Ovary (tissue), 10 donors: ENCODE measurements at places on chromosomes 16 and 17. TPM values are rescaled to one million over a fixed set of nuclear protein-coding genes. Genes with fewer than 3 reads are reported as not detected.

Gene PSME3IP1
- 79.1 TPM for total RNA-seq

- H3K4me3 ChIP-seq = no peak overlapping the region
- no peak for DNase-seq
- no peak overlapping the region for H3K27ac ChIP-seq
- no peaks in the 10 kb centered on the region for H3K36me3 ChIP-seq
Measured at GRCh38 chr17:39555368-39555767, 52.4 kb downstream of the NEUROD2 start.

GRCh38 chr17:21201298-21201595, 12.7 kb downstream of the TMEM11 start:
- H3K27ac ChIP-seq = no peak overlapping the region
- H3K27me3 ChIP-seq = no peaks in the 10 kb centered on the region
- H3K4me3 ChIP-seq = no peak overlapping the region
- H3K36me3 ChIP-seq = no peaks in the 10 kb centered on the region

DNA sequence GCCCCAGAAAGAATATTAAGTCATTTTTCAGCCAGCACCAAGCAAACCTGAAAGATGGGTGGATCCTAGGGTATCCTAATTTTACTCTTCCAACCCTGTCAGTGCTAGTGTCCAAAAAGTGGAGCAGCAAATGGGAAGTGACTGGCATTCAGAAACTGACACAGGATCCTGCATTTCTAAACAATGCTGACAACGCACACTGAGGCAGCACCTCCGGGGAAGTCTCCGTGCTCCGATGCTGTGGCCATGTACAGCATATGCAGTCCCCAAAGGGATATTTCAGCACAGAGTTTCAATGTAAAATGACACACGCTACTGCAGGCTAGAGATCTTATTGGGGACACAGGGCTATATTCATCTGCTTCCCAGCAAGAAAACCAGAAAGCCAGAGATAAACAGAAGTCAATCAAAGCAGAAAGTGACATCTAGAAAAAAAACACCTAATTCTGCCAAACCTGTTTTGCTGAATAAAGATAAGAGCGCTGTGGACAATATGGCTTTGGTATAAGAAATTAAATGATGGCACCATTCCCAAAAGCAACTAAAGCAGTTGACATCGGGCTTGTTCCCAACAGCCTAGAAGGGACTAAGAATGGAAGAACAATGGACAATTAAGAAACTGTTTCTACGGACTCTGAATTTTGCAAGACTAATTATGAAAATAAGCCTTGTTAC, 17.3 kb downstream of the XYLT1 start:
- H3K4me1 ChIP-seq = peaks cover 7% of the 10 kb centered on the region
- no peak overlapping the region for H3K27ac ChIP-seq
- no peak overlapping the region for H3K4me3 ChIP-seq
- DNase-seq = no peak

Gene UBFD1
- 53.5 TPM for total RNA-seq

DNA sequence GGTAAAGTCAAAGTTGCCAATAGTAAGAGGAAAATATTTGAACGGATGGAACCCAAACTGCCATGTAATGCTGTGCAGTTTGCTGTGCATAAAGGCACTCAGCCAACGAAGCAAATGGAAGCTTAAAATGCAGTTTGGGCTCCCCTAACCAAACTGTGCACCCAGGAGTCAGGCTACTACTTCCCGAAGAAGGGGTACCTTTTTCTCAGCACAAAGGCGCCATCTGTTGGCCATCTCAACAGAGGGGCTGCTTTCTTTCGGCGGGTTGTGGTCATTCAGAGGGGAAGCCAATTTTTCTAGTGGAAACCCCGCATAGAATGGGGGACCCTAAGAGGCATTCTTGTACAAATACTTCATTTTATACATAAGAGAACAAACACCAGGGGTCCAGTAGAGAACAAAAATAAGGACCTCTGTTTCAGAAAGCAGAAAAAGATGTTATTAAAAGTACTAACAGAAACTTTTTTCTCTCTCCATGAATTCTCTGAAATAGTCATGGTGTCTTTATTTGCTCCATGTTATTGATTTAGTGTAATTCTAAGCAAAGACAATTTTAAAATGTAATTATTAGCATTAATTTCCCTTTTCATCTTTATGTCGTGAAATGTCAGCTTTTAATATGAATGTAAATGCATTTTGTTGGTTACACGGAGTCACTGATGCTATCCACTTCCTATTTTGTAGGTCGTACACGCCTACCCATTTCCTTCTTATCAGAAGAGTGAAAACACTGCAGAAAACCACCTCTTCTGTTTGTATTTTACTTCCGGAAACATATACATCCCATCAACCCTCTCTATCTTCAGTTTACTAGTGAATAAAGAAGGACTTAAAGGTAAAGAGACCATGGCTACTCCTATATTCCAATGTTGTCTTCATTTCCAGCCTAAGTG, 453.3 kb downstream of the KCNJ2 start:
- no peak overlapping the region for H3K27ac ChIP-seq
- H3K27me3 ChIP-seq = no peaks in the 10 kb centered on the region
- DNase-seq = no peak
- no peaks in the 10 kb centered on the region for H3K36me3 ChIP-seq
